AG09319 (cell line): ENCODE measurements at places on chromosomes 6 and 20.
A peak's percentile ranks its signal among the peaks of the same experiment; 100 is the strongest.

DNA sequence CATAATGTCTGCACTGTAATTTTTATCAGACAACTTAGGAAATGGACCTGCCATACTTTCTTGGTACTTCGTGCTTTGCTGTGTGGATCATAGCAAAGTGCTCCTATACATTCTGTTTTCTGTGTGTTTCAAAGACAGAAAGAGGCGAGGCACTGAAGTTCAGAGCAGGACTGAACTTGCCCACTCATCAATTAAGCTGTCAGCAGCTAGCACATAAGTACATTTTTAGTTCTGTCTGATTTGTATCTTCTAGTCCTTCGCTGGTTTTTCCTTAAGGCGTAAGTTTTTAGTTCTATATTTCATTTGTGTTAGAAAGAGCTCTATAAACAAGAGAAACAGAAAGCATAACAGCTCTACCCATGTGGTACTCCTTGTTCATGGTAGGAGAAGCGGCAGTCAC, 42.1 kb downstream of the MAP3K4 start:
- DNase-seq, result no peak

DNA sequence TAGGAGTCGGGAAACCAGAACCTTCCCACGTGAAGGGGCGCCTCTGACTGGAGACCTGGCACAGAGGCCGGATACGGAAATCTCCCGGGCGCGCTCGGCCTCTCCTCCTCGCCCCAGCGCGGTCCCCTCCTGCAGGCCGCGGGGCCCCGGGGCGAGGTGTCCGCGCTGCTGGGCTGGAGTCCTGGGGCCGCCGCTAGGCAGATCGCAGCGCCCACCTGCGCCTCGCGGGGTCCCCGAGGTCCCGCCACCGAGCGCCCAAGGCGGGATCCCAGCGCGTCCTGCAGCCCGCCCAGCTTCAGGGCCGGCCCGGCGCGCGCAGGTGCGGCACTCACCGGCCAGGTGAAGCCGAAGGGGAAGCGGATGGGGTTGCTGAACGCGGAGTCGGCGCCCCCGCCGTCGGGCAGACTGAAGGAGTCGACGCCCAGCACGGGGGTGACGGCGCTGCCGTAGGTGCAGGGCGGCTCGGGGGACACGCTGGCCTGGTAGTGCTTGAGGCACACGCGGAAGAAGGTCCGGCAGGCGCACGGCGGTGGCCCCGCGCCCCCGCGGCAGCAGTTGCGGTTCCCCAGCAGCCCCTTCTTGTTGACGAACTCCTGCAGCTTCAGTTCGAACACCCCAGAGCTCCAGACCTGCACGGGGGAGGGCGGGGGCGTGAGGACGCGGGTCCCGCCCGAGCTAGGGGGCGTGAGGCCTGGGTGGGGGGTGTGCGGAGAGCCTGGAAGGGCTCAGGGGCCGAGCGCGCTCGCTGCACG, 1.5 kb downstream of the DLL1 start:
- DNase-seq, result no peak

DNA sequence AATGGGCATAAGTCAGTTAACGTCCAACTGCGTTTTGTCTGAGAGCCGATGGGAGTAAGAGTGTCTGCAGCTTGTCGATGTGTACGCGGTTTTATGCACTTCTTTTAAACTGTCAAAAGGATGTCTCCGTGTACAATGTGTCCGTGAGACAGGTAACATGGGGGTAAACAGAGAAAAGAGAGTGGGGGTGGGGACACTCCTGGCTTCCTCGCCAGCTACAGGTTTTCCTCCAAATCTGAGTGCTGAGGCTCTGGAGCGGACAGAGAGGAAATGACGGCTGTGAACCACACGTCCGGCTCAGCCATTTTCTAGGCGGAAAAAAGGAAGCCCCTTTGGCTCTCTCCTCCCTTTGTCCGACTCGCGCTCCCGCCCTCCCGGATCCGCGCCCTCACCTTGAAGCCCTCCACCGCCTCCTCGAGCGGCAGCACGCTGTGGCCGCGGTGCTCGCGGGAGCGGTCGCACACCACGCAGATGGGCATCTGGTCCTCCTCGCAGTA, 916 bp downstream of the TRIM27 start:
- DNase-seq, result no peak

DNA sequence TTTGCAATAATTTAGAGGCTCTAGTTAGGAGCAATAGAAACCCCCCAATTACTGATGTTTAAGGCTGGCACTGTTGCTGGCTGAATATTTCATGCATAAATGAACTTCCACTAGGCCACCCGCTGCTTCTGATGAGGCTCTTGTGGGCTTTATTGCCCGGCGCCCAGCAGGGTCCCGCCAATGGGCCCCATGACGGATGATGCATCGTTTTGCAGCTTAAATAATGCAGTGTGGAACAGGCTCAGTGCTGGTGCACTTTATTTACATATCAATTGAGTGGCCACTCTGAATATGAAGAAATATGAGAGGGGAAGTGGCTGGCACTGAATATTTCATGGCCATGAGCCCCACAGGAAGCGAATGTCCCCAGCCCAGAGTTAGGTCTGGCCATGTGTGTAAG, 155.3 kb upstream of the MAFB start:
- no peak for DNase-seq

DNA sequence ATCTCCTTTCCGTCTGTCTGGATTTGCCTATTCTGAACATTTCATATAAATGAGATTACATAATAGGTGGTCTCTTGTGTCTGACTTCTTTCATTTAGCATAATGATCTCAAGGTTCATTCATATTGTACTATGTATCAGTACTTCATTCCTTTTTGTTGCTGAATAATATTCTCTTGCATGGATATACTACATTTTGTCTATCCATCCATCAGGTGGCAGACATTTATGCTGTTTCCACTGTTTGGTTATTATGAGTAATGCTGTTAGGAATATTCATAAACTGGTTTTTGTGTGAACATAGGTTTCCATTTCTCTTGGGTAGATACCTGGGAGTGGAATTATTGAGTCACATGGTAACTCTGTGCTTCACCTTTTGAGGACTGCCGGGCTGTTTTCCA, 148.2 kb upstream of the PMEPA1 start:
- DNase-seq, result no peak

DNA sequence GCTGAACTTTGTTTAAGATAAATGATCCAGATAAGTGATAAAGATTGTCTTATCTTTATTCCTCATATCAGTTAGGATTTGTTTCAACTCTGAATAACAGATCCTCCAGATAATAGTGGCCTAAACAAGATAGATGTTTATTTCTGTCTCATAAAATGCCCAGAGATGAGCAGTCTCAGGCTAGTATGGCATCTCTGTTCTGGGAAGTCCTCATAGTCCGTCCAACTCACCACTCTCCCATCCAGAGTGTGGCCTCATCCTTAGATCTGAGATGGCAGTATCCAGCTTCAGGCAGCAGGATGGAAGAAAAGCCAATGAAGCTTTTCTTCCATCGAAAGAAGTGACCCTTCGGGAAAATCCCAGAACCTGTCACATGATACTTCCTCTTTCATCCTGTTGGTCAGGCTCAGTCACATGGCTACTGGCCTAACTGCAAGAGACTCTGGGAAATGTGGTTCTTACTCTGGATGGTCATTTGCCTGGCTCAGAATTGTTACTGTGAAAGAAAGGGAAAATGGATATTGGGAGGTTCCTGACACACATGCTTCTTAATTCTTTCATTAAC, 29.4 kb upstream of the TAGAP start:
- DNase-seq, result peak; percentile 1

GRCh38 chr6:122833021-122833491, 44.0 kb downstream of the SMPDL3A start:
- DNase-seq, result no peak

GRCh38 chr6:97842521-97842920, 559.5 kb upstream of the MMS22L start:
- DNase-seq, result no peak

GRCh38 chr6:112144145-112144926, 56.9 kb downstream of the FAM229B start:
- peak; percentile 65 for DNase-seq

DNA sequence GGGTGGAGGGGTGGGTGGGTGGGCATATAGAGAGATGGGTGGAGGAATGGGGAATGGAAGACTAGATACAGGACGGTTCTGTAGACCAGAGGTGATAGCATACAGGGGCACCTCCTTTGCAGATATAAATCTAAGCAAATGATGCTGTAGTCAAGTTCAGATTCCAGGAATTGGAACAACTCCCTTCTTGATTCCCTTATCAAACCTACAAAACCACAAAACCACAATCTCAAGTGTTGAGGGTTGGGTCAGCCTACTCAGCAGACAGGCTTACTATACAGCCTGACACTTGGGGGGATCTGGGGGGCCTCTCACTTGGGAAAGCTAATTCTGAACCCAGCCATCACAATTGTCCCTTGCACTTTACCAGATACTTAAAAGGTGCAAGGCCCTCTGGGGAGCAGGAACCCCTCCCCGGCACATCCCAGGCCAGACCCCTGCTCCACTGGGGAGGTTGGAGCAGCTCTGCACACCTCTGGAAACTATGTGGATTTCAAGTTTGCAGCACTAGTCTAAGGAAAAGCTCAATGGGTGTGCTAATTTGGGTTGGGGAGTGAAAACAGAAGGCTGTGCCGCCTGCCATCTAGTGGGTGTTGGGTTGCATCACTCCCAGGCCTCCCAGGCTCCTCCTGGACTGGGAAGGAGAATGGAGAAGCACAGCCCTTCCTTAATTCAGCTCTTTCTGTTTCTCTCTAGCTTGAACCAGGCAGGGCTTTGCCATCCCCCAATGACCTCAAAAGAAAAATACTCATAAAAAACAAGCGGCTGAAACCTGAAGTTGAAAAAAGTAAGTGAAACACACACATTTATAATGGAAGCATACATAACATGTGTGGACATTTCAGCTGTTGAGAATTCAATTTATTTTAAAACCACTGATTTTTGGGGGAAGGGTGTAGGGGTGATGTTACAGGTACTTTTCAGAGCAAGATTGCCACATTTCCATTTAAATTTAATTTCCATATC, 121.2 kb upstream of the LAMP5 start:
- DNase-seq, result peak; percentile 43

GRCh38 chr6:75624988-75625387, 23.3 kb downstream of the SENP6 start:
- DNase-seq, result no peak

DNA sequence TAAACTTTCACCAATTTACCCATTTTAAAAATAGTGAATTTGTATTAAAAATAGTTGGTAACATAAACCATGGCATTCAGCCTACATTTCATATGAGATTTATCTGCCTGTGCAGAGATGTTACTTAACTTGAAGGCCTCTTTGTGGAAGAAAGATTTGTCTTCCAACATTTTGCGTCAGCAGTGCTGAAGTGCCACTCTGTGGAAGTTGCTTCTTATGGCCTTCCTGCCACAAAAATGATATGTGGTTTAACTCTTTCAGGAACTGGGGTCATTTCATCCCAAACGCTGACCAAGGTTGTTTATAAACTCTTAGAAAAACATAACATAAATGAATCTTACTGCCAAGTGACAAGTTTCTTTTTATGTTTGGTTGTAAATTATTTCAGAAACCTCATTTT, 246.8 kb downstream of the ARID1B start:
- DNase-seq, result no peak

DNA sequence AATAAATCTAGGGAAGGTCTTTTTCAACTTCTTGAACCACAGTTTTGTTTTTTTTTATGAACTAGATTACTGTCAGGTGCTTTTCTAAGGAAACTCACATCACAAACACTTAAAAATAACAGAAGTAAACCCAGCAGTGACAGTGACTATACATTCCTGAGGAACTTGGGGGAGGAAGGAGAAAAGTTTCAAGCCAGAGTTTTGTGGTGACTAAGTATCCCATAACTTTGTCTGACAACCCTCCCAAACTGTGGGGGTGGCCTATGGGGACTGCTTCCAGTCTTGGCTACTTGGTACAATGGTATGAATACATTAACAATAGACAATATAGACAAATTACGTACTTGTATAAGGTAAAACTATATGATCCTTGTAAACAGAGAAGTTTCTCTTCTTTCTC, 202.5 kb upstream of the MAN1A1 start:
- no peak for DNase-seq

GRCh38 chr20:2108987-2109386, 7.4 kb downstream of the STK35 start:
- no peak for DNase-seq

DNA sequence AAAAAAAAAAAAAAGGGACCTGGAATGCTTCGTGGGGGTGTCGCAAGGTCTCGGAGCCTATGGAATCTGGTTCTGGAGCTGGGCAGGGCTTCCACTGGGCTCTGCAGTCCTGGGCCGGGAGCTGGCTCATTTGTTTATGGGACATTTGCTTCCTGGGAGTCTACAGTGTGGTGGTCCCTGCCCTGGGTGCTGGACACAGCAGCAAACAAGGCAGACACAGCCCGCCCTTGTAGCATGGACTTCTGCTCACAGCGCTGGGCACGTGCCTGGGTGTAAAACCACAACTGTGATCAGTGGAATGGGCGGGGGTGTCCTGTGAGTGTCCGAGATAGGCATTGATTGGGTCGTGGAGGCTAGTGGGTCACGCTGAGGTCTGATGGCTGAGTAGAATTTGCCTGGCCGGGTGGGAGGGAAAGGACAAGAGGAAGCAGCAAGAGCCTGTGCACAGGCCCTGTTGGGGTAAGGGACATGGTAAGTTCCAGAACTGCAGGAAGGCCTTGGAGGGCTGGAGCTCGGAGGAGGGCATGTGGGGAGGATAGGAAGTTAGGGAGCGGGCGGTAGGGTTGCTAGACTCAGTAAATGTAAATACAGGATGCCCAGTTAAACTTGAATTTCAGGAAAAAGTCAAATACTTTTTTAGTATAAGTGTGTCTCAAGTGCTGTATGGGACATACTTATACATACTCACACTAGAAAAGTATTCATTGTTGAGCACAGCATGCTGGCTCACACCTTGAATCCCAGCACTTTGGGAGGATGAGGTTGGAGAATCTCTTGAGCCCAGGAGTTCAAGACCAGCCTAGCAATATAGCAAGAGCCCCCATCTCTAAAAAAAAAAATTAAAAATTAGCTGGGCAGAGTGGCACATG, 61.3 kb upstream of the PMEPA1 start:
- DNase-seq, result no peak

GRCh38 chr20:57259121-57259937, 7.1 kb downstream of the BMP7 start:
- no peak for DNase-seq

DNA sequence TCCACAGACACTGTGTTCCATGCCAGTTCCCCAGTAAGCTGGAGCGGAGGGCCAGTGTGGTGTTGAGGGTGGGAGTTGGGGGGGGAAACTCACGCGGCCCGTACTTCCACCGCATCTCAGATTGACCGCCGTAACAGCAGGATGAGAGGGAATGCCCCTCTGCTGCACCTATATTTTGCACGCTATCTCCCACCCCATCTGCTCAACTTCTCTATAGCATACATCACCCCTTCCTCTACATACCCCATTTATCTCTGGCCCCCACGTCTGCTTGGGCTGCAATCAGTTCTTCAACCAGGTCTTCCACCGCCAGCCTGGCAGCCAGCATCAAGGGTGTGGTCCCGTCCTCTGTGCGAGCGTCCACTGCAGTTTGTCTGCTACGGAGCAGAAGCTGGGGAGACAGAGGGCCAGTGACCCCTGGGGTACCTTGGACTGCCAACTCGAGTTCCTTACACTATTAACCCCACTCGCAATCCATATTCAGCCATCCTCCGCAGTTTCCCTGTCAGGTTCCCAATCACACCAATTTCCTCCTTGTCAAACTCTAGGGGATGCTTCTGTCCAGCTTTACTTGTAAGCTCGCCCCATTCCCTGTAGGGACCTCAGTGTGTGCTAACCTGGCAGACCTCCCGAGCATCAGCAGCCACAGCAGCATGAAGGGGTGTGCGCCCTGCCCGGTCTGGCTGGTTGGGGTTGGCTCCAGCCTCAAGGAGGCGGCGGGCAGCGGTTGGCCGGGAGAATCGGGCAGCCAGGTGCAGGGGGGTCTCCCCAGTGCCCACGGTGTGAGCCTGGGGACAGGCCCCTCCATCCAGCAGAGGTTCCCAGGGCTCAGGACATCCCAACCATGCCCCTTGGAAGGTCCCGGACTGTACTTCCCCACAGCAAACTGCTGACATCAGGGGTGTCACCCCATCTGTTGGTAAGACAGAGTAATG, 4.5 kb upstream of the GPSM3 start:
- DNase-seq, result no peak
